ENCODE measurements at places on chromosomes 7 and 10. TPM values are rescaled to one million over a fixed set of nuclear protein-coding genes. Genes with fewer than 3 reads are reported as not detected.

DNA sequence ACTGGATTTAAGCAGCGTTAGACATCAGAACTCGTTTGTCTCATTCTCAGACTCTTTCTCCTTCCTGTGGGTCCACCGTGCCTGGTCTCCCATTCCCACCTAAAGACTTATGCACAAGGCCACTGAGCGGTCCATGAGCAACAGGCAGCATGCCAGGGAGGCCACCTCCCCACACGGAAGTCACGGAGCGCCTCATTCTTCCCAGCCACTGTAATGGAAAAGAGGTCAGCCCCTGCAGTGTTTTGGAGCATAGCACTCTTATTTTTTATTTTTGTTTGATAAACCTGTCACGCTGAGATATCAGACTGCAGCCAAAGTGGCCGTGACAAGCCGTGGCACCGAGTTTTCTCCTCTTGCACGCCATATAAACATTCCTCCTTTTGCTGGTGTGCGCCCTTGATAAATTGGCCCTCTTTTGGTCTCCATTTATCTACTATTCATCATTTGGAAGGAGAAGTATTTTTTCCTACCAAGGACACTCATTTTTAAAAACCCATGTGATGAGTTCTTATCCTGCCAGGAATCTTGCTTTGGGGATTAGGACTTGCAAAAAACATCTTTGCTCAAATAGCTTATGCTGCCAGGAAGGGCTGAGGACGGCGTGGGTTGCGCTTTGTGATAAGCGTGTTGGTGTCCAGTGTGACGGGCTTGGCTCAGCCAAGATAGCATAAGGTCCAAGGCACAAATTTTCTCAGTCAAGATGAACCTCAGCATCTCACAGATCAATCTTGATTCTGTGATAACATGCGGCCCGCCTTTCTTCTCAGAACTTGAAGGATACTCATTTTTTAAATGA lies 206.0 kb downstream of the CCDC3 start:
- DNase-seq = no peak

- DNase-seq = no peak
Measured at GRCh38 chr7:155138204-155138603, 68.1 kb downstream of the HTR5A start.

DNA sequence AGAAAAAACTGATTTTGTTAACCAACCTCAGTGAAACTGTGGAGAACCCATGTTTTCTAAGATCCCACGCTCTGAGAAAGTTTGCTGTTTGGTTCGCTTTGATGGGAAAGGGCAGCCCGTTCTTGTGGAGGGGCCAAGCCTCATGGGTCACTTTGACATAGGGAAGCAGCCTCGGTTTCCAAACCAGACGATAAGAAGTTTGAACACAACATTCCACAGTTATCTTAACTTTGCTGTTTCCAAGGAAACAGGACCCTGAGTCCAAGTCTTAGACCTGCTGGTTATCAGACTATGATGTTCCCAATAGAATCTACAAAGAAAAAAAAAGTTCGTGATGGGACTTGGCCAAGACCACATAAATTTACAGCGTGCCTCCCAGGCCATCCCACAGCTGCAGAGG lies 182.3 kb downstream of the NRP1 start:
- DNase-seq = no peak

GRCh38 chr10:84256510-84257342 lies 11.9 kb downstream of the RGR start:
- DNase-seq = no peak

- DNase-seq = no peak
Measured at GRCh38 chr10:83539528-83540308, 599.6 kb upstream of the GHITM start.

Gene CYP3A4
- total RNA-seq = not detected

GRCh38 chr7:100157334-100158228 lies 942 bp downstream of the TRAPPC14 start:
- DNase-seq = peak; percentile 60

GRCh38 chr7:40019558-40019957 lies 69.5 kb downstream of the CDK13 start:
- DNase-seq = no peak

GRCh38 chr10:43186150-43186549 lies 47.9 kb downstream of the CSGALNACT2 start:
- no peak for DNase-seq

DNA sequence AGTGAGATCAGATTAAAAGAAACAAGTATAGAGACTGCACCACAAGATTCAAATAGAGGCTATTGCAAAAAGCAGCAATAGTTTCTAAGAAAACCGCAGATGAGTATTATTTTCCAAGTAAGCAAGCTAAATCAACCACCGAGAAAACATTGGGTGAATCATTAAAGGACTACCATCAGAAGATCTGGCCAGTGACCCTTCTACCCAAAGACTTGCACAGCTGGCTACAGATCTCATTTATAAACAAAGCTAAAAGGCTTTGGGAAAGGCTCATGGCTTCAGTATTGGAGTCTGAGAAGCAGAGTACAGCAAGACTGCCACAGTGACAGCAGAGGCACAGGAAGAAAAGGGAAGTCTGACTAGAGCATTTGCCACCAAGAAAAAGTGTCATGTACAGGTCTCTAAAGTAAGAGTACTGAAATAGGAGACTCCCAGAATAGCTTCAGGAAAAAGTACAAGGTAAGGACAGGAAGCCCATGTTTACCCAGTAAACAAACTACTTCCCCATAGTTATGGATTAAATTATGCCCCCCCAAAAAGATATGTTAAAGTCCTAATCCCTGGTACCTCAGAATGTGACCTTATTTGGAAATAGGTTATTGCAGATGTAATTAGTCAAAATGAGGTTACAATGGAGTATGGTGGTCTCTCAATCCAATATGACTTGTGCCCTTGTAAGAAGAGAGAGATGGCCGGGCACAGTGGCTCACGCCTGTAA lies 19.0 kb downstream of the STEAP1 start:
- DNase-seq = peak; percentile 77

DNA sequence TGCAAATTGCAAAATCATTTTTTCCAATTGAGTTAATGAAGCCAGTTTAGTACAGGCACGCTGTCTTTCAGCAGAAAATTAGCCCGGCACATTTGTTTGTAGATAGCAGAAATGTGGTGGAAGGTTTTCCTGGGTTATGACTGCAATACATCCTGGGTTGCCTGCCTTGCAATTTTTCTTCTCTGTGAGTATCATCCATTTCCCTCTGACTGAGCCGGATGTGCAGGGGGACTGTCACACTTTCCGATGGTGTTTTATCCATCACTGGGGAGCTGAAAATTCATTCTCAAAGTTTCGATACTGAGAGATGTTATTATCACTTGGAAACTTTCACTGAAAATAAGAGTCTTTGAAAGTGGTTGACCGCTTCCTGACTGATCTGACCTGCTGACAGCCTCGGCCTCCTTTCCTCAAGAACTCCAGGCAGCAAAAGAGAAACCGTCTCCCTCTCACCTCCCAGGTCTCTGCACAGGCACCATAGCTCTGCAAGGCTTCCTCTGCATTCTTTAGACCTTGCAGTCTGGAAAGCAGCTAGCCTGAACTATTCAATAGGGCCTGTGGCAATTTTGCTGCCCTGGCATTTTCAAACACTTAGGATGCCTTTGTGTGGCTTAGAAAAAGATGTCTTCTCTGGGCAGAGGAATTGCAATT lies 320.8 kb upstream of the NRP1 start:
- DNase-seq = no peak

Gene TES
- 91.9 TPM for total RNA-seq

GRCh38 chr7:14048889-14049288 lies 59.4 kb upstream of the ETV1 start:
- DNase-seq = peak; percentile 22

DNA sequence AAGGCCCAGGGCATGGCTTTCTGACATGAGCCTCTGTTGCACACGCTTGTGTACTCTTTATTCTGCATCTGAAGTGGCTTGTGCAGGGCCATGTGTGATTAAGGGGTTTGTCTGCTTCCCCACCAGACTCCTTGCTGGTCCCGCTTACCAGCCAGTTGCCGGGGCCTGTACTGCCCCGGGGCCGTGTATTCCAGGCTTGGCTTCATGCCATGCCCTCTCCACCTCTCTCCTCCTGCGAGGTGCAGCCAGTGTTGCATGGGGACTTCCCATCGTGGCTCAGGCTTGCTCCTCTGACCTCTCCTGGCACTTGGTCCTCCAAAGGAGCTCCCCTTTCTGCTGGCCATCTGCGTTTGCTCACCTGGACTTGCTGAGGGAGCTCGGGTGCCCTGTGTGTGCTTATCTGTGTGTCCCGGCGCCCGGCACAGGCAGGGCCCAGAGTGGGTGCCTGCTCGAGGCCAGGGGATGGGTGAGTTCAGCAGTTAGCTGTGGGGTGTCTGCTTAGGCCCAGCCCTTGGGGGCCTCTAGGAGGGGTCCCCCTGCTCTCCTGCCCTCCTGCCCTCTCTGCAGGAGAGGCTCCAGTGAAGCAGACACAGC lies 11.0 kb upstream of the C10orf143 start:
- DNase-seq = no peak

GRCh38 chr7:108129018-108129965 lies 869 bp downstream of the LAMB4 start:
- DNase-seq = no peak

Gene TEX36
- not detected for total RNA-seq

Gene CC2D2B
- total RNA-seq = not detected

DNA sequence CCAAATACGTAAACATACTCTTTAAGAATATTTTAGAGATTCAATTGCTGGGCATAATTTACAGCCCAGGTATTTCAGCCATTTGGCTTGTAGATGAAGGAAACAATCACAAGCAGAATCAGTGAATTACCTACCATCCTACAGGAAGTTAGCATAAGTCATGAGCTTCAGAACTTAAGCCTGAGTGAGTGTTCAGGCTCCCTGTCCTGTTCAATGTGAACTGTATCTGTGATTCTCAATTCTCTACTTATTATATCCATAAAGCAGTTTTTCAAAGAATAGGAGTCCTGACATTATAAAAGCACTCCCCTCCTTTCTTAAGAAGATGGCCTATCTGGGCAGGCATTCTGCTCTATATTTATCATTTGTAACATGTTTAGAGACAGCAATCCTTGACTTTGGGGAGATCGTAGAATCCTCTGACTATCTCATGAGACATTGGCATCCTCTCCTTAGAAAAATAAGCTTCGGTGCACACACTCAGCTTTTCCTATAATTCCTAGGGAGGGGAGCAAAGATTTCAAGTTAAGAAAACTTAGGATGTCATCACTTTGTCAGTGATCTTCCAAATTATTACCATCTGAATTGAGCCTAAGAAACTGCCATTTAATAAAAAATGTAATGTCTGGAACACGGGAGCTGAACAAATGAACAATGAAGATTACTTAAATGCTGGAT lies 645.2 kb upstream of the IGFBP3 start:
- no peak for DNase-seq

- no peak for DNase-seq
Measured at GRCh38 chr10:60291344-60291930, 98.2 kb downstream of the ANK3 start.

DNA sequence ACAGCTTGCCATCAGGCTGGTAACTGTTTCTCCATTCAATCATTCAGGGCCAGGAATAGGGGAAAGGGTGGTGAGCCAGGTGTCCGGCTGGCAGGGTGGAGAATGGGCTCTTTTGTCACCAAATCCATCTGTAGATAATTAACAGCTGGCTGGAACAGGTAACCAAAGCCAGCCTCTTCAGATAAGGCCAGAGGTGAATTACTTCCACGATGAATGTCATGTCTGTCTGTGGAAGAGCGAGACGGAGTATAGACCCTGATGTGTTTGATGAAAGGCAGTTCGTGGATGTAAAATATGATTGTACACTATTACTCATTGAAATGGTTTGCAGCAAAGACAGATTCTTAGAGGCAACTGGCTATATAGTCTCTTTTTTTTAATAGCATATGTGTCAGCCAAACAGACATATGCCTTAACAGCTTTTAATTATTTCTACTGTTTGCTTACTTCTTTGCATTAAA lies 149.8 kb downstream of the KLF6 start:
- DNase-seq = peak; percentile 66

GRCh38 chr7:151292850-151293249 lies 44.4 kb upstream of the SMARCD3 start:
- DNase-seq = no peak

Gene SCRN1
- 18.6 TPM for total RNA-seq

DNA sequence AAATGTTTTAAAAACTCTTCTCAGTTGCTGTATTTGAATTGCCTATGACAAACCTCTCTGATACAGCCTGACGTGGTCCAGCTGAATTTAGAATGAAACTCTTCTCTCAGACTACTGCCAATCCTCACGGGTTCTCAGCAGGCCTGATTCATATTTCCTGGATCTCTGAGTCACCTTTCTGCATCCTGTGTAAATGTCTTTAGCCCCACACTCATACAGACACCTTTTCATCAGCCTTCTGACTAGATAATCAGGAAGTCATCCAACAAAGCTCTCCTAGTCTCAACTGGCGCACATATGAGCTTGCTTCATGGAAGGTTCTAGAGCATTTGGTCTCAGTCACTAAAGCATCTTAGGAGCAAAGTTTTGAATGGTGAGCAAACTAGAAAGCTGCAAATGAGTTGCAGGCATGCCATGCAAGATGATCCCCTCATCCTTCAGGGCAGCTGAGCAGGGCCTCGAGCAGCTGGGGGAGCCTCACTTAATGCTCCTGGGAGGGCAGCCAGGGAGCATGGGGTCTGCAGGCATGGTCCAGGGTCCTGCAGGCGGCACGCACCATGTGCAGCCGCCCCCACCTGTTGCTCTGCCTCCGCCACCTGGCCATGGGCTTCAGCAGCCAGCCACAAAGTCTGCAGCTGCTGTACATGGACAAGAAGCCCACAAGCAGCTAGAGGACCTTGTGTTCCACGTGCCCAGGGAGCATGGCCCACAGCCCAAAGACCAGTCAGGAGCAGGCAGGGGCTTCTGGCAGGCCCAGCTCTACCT lies 182.8 kb downstream of the ARHGAP12 start:
- no peak for DNase-seq

GRCh38 chr10:49688261-49688846 lies 8.9 kb downstream of the C10orf53 start:
- no peak for DNase-seq

DNA sequence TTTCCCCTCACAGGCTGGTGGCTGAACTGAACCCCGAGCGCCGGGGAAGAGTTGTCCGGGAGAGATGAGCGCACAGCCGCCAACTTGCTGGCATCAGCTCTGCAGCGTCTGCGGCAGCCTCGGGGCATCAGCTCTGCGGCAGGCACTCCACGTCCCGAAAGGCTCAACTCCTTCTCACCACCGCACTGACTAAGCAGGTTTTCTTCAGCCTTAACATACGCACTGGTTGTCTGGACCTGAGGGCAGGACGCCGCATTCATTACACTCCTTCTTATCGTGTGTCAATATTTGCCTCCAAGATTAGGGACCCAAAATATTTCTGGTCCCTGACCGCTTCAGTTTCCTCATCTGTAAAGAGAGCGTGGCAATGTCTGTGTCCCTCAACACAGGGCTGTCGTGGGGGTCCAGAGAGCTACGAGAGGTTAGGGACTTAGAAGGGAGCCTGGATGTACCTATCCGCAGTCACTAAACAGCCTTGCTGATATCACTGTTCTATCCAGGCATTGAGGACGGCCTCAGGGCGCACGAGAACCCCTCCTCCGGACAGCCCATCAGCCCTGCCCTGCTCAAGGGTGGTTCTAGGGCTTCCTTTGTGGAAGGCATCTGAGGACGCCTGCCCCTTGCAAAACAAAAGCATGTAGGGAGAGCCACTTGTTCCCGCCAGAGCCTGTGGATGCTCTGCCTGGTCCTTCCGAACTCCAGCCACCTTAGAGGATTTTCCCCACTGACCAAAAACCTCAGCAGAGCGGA lies 42.8 kb upstream of the FIGNL1 start:
- DNase-seq = no peak

- DNase-seq = no peak
Measured at GRCh38 chr10:124044143-124044862, 49.1 kb downstream of the CHST15 start.

Gene SKAP2
- total RNA-seq = 12.3 TPM

- no peak for DNase-seq
Measured at GRCh38 chr7:116577320-116577871, 52.6 kb downstream of the CAV1 start.

Data from HT-29 (cell line).